ENCODE measurements at places on chromosomes 2 and 18.

GRCh38 chr2:160940271-160940670 is 220.0 kb upstream of the TANK start:
- DNase-seq: peak; percentile 56

- no peak for DNase-seq
Measured at GRCh38 chr2:224927646-224928173, 114.6 kb downstream of the DOCK10 start.

DNA sequence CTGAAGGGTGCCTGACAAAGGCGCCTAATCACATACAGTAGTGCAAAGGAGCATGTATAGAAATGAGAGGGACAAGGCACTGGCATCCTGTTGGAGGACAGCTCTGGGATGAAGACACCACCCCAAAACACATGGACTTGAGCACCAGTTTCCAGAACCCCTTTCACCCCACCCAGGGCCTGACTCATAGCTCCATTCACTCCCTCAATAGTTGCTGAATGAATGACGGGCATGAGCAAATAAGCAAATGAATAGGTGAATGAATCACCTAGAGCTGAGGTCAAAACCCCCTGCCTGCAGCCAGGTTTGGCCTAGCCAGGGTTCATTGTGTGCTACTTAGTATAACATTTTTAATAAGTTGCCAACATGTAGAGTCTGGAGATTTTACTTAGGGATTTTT is 66.3 kb downstream of the NRP2 start:
- peak; percentile 48 for DNase-seq

DNA sequence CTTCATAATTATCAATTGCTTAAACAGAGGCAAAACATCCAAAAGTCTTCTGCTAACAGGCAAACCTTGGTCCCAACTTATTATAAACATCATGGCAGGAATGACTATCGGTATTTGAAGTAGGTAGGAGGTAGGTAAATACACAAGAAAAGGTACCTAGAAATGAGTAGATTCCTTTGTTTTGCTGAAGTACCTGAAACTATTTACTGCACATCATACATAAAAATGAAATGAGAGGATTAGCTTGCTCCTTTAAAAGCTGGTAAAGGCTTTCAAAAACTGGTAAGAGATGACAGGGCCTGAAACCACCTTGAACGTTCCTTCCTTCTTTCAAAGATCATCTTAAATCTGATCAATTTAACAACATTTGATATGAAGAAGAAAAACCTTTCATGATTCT is 55.2 kb upstream of the MAPRE2 start:
- DNase-seq: no peak

- no peak for DNase-seq
Measured at GRCh38 chr2:205715831-205716525, 33.7 kb downstream of the NRP2 start.

DNA sequence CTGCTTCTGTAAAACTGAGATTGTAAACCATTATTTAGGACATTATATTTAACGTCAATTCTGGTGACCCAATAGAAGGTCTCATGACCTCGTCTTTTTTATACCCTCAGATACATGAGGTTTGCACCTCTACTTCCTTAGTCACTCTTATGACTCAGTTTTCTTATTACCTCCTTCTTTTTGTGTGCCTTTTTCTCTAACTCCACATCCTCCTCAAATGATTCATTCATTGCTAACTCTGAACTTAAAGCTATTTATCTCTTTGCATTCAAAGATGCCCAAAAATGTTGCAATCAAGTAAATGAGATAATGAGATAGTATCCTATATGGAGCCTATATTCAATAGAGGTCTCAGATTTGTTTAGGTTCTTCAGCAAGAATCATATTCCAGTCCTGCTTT is 121.0 kb upstream of the KYNU start:
- DNase-seq: peak; percentile 65

DNA sequence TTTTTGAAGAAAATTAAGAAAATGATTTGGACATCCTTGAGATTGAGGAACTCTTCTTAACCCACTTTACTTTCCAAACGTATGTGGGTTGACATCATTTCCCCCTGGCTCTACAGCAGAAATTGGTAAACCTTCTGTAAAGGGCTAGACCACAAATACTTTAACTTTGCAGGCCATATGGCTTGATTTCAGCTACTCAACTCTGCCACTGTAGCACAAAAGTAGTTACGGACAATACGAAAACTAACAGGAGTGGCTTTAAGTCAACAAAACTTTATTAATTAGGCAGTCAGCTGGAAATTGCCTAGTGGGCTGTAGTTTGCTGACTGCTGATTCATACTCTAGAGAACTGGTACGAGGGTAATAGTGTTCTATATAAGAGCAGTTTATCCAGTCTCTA is 83.2 kb upstream of the DTNB start:
- DNase-seq: no peak

GRCh38 chr18:24941174-24941951 is 410.6 kb downstream of the ZNF521 start:
- no peak for DNase-seq

DNA sequence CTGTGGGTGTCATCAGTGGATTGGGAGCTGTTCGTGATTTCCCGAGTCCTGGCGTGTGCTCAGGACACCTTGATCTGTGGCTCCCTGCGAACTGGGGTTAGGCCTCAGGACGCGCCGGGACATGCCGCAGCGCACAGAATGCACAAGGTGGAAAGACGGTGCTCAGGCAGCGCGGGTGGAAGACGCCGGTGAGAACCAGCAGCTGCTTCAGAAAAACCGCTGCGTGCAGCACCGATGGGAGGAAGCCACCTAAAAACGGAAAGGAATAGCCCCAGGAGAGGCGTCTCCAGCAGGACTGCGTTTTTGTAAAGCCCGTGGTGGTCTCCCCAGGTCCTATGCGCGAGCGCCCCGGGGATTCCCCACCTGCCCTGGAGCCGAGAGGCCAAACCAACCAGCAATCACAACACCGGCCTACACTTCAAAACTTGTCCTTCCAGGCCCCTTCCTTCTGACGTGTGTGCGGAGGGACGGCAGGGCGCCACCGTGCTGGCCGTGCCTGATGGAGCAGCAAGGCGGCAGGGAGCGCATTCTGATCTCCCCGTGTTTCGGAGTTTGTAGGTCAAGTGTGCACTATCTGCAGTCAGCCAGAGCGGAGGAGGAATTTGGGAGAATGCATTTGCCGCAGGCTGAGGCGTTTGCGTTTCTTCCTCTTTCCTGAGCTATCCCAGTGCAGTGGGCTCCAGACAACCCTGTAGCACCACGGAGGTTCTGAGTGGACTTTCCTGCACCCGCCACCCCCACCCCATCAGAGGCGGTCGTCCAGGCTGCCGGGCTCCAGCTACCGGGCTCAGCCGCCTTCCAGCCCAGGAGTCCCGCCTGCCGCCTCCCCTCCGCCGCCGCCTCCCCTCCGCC is 32.2 kb downstream of the RTP5 start:
- peak; percentile 30 for DNase-seq

DNA sequence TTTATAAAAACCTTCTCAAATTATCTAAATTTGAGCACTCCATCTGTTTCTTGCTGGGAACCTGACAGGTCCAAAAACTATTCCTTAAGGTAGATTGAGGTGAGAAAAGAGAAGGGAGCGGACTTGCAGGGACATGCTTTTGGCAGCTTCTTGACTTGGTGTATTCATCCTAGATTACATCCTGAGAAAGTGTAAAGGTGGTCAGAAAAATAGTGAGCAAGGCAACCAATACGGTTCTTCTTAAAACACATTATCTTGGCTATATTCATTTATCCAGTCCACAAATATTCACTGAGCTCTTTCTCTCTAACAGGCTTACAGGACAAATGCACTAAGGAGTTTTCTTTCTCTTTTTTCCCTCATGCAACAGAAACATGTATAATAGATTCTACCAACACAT is 230.0 kb downstream of the LRP1B start:
- no peak for DNase-seq

DNA sequence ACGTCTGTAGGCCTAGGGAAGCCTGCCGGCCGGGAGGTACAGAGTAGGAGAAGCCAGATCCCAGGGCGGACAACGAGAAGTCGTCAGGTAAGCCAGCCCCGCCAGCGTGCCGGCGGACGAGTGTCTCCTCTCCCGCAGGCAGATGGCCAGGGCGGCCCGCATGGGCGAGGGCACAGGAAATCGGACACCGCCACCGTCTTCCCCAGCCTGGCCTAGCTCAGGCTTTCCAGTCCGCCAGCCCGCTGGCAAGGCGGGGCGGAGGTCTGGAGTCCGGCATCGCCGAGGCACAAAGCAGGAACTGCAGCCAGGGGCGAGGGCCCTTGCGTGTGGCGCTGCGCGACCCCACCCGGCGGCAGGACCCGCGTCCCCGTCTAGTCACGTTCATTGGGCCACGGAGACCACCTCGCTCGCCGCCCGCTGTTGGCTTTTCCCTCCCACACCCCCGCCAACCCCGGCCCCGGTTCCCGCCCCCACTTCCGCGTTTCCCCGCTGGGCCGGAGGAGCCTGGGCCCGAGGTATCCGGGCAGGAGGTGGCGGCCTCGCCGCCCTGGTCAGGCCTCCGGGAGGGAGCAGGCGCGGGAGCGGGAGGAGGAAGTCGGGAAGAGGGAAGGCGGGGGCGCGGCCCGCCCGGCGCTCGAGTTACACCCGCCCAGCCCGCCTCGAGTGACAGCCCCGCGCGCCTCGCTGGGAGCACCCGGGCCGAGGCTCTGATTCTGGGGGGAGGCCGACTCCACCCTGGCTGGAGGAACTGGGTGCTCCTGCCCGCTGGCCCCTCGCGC is at the start of gene GPD2:
GPD2 (plus strand) TSS at position 662 of the 779 bp plus-strand sequence. CDS start 39,727 bp downstream, outside the sequence.
- peak; percentile 96 for DNase-seq

DNA sequence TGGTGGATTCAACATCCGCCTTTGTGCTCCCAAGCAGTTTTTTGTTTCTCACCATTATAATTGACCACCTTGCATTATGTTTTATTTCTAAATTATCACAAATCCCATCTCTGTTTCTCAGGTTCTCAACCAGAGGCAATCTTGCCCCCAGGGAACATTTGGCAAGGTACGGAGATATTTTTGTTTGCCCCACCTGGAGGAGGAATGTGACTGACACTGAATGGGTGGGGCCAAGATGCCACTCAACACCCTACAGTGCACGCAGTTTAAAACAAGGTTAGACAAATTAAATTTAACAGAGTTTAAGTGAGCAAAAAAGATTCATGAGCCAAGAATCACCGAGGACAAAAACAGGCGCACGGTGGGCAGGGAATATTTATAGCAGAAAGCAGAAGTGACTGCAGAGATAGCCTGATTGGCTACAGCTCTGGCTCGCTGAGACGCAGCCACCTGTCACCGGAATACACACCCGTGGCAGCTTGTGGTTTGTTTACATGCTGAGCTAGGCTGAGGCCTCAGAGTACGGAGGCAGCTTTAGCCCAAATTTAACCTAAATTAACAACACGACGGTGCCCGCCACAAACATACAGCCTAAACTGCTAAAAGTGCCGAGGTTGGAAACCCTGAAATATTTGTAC is 150.0 kb upstream of the ALKAL2 start:
- DNase-seq: no peak

- peak; percentile 35 for DNase-seq
Measured at GRCh38 chr2:232567721-232568120, 17.2 kb downstream of the EIF4E2 start.

GRCh38 chr18:35949090-35949489 is 23.4 kb upstream of the RMP24 start:
- no peak for DNase-seq

- peak; percentile 64 for DNase-seq
Measured at GRCh38 chr2:71798266-71799012, 345.1 kb downstream of the DYSF start.

GRCh38 chr2:203949228-203949627 is 12.7 kb downstream of the ICOS start:
- DNase-seq: peak; percentile 40

GRCh38 chr18:30855762-30856161 is 186.8 kb downstream of the DSC3 start:
- no peak for DNase-seq

DNA sequence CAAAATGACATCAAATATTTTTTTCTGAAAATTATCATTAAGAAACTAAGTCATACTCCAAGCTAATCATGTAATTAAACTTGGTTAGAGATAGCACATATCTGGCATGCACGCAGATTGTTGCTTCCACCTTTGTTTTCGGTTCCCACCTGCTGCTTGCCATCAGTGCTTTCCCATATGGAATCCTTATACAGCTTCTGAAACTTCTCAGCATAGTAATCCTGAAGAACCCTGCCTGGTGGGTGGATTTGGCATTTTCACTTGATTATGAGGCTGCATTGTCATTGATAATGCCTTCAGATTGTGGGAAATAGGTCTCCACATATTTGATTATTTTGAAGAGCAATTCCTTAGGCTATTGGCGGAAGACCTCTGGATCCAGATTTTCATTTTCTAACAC is 47.5 kb downstream of the ZC3H6 start:
- DNase-seq: no peak

GRCh38 chr2:70906439-70907005 is 29.2 kb upstream of the ATP6V1B1 start:
- no peak for DNase-seq

DNA sequence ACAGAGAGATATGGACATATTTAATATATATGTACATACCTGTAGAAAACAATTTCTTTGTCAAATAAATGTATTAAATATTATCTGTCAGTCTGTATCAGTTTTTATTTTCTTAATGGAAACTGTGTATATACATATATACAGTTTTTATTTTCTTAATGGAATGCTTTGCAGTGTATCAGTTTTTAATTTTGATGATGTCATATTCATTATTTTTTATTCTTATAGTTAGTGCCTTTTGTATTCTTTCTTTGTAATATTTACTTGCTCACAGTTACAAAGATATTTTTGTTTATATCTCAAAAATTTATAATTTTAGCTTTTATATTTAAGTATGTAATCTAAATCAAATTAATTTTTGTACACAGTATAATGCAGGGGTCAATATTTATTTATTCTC is 20.6 kb downstream of the KCNH7 start:
- DNase-seq: no peak

DNA sequence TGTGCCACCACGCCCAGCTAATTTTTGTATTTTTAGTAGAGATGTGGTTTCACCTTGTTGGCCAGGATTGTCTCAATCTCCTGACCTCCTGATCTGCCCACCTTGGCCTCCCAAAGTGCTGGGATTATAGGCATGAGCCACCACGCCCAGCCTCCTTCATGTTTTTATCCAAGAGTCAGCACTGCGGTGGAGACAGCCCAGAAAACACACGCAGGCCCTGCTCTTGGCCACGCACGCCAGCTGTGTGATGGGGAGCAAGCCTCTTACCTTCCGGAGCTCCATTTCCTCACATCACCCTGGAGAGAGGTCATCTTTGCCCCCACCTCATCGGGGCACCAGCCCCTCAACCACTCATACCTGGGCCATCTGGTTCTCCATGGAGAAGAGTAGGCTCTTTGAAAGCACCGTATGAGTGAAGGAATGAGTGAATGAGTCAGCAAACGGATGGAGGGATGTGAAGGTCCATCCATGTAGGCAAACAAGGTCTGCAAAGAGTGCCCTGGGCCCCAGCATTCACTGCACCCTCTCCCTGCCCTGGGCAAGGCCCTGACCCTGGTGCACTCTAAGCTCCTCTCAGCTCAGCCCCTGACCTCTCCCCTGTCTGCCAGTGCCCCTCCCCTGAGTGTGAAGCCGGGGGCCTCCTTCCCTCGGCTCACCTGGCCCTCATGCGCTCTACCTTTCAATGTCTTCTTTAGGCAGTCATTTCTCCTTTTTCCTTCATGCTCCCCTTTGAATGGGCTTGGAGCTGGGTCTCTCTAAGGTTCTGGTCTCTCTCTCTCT is 7.4 kb downstream of the GYPC start:
- no peak for DNase-seq

- DNase-seq: no peak
Measured at GRCh38 chr2:468648-469336, 180.9 kb upstream of the ALKAL2 start.

- DNase-seq: no peak
Measured at GRCh38 chr2:67895227-67895941, 167.4 kb downstream of the C1D start.

Data from GM23248 (cell line).